Activated CD4-positive, CD25-positive, alpha-beta regulatory T cell (primary cell): ENCODE measurements at places on chromosomes 3 and 15.

GRCh38 chr3:76669322-76669721 is 370.6 kb upstream of the ROBO2 start:
- DNase-seq: no peak

GRCh38 chr3:174355505-174355904 is 503.6 kb upstream of the NAALADL2 start:
- no peak for DNase-seq

DNA sequence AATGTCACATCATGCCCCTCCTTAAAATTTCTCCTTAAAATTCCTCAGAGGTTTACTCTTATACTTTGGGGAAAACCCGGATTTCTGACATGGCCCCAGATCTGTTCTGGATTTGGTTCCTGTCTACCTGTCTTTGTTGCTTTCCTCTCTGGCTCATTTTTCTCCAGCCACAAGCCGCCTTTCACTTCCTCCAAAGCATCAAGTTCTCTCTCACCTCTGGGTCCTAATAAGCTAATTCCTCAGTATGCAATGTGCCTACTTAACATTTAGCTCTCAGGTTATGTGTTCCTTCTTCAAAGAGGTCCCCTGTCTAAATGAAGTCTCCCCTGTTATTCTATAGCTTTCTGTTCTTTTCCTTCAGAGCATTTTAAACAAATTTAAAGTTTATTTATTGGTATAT is 16.1 kb downstream of the HMG20A start:
- no peak for DNase-seq

- no peak for DNase-seq
Observed at GRCh38 chr15:51947124-51947523, 24.5 kb downstream of the LEO1 start.

- no peak for DNase-seq
Observed at GRCh38 chr3:2908693-2909351, 201.4 kb downstream of the IL5RA start.

- no peak for DNase-seq
Observed at GRCh38 chr3:179194931-179195330, 46.8 kb downstream of the PIK3CA start.

- DNase-seq: no peak
Observed at GRCh38 chr3:139935866-139936817, 1.2 kb downstream of the CLSTN2 start.

- no peak for DNase-seq
Observed at GRCh38 chr15:68709876-68710275, 110.8 kb downstream of the ANP32A start.

DNA sequence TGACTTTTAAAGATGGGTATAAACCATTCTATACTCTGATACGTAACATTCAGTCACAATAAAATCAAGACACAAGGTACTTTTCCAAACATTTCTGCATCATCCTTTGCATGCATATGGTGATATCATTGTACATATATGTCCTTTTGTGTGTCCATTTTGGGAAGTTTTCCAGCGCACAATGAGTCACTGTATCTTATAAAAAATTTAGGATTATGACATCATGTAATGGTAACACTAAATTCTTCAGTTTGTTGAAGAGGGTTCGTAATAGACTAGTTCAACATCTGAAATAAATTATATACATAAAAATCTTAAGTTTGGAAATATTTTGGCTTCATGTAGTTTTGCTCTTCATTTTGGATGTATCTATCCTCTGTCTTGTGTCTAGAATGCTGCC is 480.9 kb downstream of the ROBO1 start:
- DNase-seq: no peak

- no peak for DNase-seq
Observed at GRCh38 chr3:175672119-175672689, 813.1 kb downstream of the NAALADL2 start.

GRCh38 chr3:58490860-58491501 is 915 bp upstream of the KCTD6 start:
- DNase-seq: no peak

DNA sequence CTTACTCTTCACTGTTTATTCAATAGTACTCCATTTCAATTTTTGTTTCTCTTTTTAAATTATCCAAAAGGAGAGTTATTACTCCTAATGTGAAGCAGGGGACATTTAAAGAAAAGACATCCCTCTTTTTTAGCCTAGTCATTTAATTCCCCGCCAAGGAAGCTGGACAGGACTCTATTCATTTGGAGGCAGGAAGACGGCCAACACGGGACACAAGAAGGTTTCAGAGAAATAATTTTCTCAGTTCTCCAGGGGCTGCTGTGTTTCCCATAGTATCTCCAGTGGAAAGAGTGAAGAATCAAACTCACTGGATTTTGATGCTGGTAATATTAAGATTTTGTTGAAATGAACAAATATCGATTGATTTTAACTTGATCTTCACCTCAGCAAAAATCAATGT is 833.7 kb downstream of the ROBO2 start:
- no peak for DNase-seq

DNA sequence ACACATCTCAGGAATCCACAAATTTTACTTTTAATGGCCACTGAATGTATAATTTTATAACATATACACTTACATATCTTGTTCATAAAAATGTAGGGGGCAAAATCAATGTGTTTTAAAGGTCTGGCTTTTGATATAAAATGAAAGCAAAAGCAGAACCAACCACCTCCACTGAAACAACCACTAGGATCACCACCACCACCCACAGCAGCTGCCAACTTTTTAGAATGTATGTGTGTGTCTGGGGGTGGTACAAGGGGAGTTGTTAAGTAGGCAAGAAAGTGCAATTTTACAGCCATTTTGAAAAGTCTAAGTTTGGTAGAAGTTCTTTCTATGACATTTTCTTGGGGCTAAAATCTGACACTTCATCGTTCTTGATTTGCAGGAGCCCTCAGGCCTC is 44.0 kb downstream of the OTOL1 start:
- DNase-seq: no peak

DNA sequence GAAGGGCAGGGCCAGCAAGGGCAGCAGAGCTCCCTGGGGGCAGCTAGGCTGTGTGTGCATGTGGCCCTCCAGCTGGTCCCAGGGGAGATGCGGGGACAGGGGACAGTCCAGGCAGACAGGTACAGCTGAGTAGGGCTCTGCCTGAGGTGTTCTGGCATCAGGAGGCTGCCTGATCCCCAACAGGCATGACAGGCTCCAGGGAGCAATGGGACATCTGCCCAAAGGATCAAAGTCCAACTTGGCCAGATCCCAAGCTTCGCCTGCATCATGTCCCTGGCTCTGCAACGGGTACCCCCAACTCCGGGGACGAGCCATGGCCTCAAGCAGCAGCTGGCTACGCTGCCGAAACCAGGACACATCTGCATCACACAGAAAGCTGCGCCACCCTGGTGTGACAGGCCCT is 21.8 kb downstream of the ATRIP start:
- no peak for DNase-seq

DNA sequence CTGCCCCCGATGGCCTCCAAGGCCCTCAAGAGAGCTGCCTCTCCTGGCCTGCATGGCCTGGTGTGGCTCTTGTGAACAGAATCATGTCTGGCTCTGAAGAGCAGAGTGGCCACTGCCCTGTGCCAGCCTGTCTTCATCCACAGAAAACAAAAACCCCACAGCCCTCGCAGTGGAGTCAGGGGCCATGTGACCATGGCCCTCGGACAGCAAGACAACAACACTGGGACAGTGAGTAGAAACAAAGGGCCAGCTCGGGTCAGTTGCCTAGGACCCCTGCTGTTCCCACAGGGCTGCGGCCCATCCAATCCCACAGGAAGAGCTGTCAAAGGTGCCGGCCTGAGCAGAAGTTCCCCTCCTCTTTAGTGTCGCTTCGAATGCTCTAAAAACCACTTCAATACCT is 72.5 kb downstream of the UMPS start:
- DNase-seq: no peak

- DNase-seq: no peak
Observed at GRCh38 chr3:127518456-127519081, 72.0 kb downstream of the TPRA1 start.

GRCh38 chr3:170418422-170419398 is at the start of gene CLDN11:
TSS of gene CLDN11 (plus strand) at chr3:170418868. CDS start at chr3:170419067, 199 bp downstream.
- no peak for DNase-seq

DNA sequence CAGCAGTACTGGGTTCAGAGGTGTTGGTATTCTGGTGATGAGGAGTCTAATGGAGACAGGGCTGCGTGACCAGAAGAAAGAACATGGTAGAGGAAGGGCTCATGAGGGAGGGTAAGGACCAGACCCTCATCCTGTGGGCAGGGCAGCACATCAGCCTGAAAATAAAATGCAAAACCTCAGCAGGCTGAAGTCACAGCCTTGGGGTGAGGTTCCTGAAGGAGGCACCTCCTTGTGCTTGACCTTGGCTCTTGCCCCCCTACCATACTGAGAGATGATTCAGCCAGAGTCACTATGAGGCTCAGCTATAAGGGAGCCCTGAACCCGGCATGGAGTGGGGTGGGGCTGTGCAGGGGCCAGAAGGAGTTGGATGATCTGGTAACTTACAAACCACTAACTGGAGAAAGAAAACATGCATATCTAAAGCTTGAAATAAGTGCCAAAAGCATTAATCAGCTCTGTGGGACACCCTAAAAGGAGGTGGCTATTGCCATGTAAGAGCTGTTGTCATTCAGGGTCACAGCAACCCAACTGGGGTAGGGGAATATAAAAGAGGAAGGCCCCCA is 60.2 kb downstream of the CORO2B start:
- DNase-seq: no peak

GRCh38 chr3:188656196-188656982 is 502.4 kb downstream of the LPP start:
- no peak for DNase-seq

- DNase-seq: no peak
Observed at GRCh38 chr3:17420668-17421067, 321.8 kb downstream of the TBC1D5 start.

- no peak for DNase-seq
Observed at GRCh38 chr15:67202991-67203390, 51.5 kb downstream of the AAGAB start.

GRCh38 chr15:80849308-80849707 is 70.1 kb downstream of the CEMIP start:
- DNase-seq: no peak

DNA sequence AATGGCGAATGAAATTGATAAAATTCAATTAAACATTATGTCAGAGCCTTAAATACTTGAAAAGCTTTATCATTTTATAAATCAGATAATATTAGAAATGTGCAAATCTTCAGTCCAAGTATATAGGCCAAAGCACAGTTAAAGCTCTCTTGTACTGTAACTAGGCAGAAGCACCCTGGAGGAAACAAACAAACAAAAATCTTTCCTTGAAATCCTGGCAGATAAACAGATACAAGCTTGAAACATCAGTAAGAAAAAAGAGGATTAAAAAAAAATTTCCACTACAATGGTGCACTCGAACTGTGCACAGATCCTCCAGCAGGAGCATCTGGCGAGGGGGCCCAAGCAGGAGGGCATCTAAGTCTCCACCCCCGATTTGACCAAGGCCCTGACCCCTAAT is 166.6 kb downstream of the PLD1 start:
- DNase-seq: no peak

DNA sequence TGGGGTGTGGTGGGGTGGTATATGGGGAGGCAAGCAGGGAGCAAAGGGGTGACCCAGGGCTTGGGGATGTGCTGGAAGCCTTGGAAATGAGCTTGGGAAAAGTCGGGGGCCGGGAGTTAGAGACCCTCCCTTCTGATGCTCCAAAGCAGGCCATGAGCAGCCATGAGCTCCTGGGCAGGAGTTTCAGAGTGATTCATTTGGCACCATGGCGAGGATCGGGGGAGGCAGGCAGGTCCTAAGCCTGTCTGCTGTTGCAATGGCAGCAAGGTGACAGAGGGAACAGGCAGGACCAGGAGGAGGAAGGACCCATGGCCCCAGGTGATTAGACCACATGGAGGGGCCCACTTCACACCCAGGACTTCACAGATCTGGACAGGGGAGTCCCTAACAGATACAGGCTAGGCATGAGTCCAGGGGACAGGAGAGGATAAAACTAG is 21.3 kb downstream of the RGMA start:
- DNase-seq: no peak

- DNase-seq: no peak
Observed at GRCh38 chr3:146577662-146578061, 27.5 kb downstream of the PLSCR5 start.

GRCh38 chr3:138944929-138945708 is 1.8 kb downstream of the FOXL2 start:
- no peak for DNase-seq

DNA sequence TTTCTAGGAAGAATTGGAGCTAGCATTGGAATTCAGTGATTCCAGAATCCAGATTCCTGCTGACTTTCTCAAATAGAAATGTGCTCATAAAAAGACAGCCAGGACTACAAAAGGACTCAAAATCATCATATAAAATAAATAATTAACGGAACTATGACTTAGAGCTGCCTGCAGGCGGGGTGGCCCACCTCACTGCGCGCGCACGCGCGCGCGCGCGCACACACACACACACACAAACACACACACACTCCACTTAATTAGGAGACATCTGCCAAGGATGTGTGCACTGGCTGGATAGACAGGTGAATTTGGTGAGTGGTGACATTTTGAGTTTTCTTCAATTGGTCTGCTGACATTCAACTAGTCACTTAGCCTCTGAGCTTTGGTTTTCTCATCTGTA is 6.9 kb upstream of the MEX3B start:
- DNase-seq: no peak

DNA sequence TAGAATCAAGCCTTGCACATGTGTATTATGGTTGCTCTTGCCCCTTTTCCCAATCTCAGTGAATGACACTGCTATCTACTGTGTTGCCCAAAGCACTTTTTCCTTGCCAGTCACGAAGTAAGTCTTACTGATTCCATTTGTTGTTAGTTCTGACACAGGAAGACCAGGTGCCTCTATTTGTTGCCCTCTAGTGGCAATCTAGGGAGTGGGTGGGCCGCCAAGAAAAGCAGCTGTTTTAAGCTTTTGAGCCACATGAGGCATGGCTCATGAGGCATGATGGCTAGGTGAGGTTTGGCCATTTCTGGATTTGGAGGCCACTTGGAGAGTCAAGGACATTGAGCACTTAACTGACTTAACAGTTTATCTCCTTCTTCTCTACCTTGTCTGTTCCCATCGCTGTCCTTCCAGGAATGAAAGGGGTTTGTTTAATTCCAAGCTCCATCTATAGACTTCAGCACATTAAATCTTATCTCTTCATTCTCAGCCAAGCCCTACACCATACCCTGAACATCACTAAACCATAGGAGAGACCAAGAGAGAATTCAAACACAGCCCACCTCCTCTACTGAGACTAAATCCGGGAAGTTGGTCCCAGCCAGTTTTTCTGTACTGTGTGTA is 103.1 kb downstream of the HCN4 start:
- no peak for DNase-seq
